Pulmonary artery endothelial cell (primary cell): ENCODE measurements at places on chromosomes 13 and 19.

DNA sequence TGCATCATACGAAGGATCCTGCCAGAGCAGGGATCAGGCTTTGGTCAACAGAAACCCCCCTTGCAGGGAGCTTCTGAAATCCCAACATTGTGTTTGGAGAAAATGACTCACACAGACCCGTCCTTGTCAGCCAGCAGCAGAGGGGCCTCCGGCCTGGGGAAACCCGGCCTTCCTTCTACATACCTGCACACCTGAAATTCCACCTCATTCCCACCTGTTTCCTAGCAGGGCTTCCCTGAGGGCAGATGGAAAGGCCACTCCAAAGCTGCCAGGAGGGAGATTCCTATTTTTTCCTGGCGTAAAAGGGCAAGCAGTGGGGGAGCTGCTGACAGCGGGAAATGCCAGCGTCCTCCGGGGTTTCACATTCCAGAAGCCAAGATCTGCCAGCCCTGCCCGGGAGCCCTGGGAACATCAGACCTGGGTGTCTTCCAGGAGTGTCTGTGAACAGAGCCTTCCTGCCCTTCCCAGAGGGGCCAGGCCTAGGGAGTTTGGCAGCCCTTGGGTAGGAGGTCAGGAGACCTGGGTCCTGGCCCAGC is 3.0 kb upstream of the IGFL1 start:
- no peak for DNase-seq

DNA sequence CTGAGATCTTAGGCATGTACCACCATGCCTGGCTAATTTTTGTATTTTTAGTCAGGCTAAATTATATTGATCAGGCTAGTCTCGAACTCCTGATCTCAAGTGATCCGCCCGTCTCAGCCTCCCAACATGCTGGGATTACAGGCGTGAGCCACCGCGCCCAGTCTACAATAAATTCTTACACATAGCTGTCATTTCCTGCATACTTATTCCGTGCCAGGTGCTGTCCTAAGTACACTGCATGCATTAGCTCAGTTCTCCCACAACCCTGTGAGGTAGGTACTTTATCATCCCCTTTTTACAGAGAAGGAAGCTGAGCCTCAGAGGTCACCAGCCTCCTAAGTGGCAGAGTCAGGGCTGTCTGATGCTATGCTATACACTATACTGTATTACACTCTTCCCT is 7.2 kb upstream of the RHPN2 start:
- no peak for DNase-seq

DNA sequence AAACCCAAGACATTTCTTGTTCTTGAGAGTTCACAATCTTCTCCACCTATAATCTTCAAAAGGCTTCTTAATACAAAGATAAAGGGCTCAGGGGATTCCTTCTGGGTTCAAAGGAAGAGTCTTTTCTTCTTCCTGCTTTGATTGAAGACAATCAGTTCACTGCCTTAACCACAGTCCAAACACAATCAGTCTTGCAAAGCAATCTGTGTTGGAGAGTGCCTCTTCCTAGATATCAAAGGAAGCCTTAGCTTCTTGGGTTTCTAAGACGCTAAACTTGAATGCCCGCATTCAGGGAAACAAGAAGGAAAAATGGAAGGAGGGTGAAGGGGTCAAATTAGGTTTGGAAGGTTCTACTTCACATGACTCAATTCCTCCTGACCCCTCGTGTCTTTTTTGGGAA is 27.2 kb downstream of the RANBP3 start:
- DNase-seq = no peak

- no peak for DNase-seq
Observed at GRCh38 chr13:28251466-28251865, 113.1 kb downstream of the PAN3 start.

DNA sequence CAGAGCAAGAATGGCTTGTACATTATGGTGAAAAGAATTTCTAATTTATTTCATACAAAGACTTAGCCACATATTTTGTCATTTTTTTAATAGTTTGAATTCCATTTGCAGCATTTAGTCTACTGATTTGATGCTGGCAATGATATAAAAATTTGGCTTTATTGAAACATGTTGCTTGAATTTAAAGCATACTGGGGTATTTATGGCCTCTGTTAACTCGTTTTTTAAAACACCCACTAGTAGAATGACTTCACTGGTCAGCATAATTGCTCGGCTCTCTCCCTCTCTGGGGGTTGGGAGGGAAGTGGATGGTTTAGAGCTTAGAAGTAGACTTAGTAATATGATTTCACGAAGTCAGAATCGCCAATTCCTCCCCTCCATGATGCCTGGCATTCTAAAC is 354.9 kb upstream of the HTR2A start:
- no peak for DNase-seq

DNA sequence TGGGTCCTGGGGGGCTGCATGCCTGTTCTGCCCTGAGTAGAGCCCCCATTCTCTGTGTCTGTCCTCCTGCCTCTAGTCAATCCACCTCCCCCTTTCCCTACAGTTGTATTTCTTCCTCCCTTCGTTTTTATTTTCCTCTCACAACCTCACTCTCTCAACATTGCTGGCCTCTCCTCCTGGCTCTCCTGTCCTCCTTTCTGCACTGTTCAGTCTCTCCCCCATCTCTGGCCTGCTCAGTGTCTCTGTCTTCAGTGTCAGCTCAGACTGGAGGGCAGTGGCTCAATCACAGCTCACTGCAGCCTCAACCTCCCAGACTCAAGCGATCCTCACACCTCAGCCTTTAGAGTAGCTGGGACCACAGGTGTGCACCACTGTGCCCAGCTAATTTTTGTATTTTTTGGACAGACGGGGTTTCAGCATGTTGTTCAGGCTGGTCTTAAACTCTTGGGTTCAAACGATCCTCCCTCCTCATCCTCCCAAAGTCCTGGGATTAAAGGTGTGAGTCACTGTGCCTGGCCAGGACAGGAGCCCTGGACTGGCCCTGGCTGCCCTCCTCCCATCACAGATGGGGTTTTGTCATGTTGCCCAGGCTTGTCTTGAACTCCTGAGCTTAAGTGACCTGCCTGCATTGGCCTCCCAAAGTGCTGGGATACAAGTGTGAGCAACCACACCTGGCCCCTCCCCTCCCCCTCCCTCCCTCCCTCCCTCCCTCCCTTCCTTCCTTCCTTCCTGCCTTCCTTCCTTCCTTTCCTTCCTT is 32.0 kb upstream of the IGFL1 start:
- DNase-seq = no peak

DNA sequence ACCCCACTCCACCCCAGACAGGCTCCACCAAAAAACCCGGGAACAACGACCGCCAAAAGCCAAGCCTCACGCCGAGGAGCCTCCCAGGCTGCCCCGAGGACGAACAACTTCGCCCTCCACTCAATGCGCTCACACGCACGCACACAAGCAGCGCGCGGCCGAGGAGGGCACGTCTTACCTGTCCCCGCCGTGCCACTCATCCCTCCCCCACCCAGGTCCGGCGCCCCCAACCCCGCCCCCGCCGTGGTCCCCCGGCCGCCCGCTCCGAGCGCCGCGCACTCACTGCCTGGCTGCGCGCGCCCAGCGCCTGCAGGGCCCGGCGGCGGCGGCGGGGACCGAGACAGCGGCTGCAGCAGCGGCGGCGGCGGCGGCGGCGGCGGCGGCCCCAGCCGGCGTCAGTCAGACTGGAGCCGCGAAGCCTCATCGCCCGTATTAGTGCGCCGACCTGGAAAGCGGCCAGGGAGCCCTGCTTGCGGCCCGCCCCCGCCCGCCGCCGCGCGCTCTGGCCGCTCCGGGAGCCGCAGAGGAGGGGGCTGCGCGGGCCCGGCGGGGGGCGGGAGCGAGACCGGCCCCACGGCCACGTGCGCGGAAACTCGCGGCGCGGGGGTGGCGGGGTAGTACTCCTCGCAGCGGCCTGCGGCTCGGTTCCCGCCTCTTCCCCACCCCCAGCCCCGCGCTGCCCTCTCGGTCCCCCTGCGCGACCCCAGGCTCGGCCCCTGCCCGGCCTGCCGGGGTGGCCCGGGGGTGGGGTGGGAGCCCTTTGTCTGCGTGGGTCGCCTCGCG is at the start of gene SMAD9:
Gene SMAD9, minus strand, starts transcription at position 406 of the 783 bp plus-strand sequence. CDS start 40,549 bp downstream, outside the sequence.
- peak; percentile 20 for DNase-seq

- no peak for DNase-seq
Observed at GRCh38 chr13:46953941-46954340, 57.1 kb upstream of the HTR2A start.

GRCh38 chr13:67100730-67101129 is 129.4 kb downstream of the PCDH9 start:
- no peak for DNase-seq

- DNase-seq = no peak
Observed at GRCh38 chr19:58357481-58358145, 4.3 kb upstream of the A1BG start.

- DNase-seq = no peak
Observed at GRCh38 chr13:109919715-109920375, 133.5 kb upstream of the IRS2 start.

GRCh38 chr19:4986471-4986891 is 17.6 kb downstream of the KDM4B start:
- DNase-seq = no peak

DNA sequence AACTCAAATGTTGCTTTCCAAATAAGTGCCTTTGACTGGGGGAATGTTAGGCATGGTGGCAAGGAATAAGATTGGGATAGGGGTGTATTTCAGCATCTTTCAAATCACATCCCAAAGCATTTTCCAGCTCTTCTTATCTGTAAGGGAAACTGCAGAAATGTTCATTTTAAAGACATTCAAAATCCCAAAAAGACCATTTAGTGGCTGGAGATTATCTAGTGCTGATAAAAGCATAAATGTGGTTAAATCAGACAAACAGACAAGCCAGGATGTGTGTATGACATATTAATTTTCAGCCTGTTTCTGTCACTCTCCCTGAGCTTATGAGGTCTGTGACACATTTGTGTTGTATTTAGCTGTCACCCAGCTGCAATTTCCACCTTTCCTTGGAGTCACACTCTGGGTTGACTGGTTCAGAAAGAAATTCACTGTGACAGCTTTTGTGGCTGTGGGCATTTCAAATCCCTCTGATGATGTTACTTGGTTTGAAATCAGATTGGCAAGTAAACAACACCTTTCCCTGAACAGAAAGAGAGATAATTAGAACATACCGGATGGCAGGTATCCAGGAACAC is 69.7 kb upstream of the SIAH3 start:
- no peak for DNase-seq
